ENCODE measurements at places on chromosomes 7 and 10. TPM values are rescaled to one million over a fixed set of nuclear protein-coding genes. Genes with fewer than 3 reads are reported as not detected.

VWA2 gene
- not detected for total RNA-seq

DGKI gene
- 2.8 TPM for total RNA-seq

THAP5 gene
- total RNA-seq: 33.8 TPM

RBP3 gene
- total RNA-seq: not detected

SPAG6 gene
- total RNA-seq: 0.62 TPM

KCNH2 gene
- total RNA-seq: 0.41 TPM

EPO gene
- 0.14 TPM for total RNA-seq

GNGT1 gene
- not detected for total RNA-seq

MYL7 gene
- total RNA-seq: not detected

AASS gene
- total RNA-seq: 2.2 TPM

FAM25G gene
- not detected for total RNA-seq

GRCh38 chr7:156147104-156147503 is 334.8 kb upstream of the SHH start:
- DNase-seq: no peak

DNA sequence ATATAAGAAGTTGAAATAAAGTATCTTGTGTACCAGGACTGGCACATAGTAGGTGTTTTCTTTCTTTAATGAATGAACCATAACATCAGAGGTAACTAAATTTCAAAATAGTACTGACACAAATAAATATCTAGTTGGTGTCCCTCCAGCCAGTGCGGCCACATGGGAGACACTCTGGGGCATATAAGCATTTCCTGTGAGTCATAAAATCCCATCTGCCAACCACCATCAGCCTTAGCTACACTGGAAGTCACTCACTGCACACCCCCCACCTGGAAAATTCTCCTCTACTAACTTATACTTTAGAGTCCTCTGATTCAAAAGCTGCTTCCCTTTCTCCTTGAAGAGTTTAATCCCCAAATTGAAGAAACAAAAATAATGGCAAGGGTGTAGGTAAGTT is 32.5 kb downstream of the DYDC1 start:
- no peak for DNase-seq

- DNase-seq: no peak
Observed at GRCh38 chr7:44805950-44806349, 9.5 kb downstream of the PPIA start.

GRCh38 chr10:27659786-27660185 is 85.8 kb downstream of the MKX start:
- no peak for DNase-seq

GRCh38 chr7:94403546-94403945 is 8.9 kb downstream of the COL1A2 start:
- no peak for DNase-seq

- DNase-seq: no peak
Observed at GRCh38 chr10:103498936-103499638, 5.6 kb downstream of the NEURL1 start.

DNA sequence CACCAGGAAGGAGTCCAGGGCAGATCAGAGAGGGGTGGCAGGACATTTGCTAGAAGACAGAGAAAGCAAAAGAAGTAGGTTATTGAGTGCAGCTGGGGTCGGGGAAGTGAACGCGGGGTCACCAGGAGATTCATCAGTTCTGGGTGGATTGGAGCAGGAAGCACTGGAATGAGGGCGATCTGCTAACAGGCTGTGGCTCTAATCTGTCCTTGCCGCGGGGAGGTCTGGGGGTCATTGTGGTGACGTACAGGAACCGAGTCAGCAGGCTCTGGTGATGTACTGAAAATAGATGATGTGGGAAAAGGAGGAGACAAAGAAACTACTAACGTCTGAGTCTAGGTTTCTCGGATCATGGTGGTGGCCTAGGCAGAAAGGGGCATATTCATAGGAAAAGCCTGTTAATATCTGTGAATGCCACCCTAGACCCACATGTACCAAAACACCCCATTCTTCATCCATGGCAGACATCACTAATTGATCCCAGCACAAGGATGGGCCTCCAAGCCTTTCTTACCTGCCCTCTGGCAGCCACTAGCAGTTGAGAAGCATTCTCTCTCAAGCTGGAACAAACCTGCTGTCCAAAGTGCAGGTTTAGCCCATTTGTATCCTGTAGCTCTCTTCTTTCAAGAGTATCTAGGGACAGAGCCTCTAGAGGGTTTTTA is 134.5 kb downstream of the C10orf105 start:
- DNase-seq: no peak

GRCh38 chr7:45389073-45389872 is 184.9 kb upstream of the ADCY1 start:
- DNase-seq: no peak

DNA sequence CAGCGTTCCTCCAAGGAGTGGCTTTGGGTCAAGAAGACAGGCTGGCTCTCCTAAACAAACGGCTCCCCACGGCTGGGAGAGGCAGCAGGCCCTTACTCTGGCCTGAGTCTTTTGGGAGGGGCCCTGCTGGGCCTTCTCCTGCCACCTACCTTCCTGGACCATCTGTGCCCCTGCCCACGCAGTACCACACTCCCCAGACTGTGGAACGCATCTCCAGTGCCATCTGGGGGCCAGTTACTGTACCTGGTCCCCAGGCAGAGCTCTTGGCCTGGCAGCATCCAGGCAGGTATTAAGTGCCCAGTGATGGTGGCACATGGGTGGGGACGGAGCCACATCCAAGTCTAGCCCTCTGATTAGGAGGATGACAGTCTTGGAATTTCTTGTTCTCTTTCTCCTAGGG is 14.4 kb downstream of the ALKBH4 start:
- no peak for DNase-seq

- DNase-seq: no peak
Observed at GRCh38 chr10:29403208-29403607, 114.3 kb downstream of the LYZL1 start.

DNA sequence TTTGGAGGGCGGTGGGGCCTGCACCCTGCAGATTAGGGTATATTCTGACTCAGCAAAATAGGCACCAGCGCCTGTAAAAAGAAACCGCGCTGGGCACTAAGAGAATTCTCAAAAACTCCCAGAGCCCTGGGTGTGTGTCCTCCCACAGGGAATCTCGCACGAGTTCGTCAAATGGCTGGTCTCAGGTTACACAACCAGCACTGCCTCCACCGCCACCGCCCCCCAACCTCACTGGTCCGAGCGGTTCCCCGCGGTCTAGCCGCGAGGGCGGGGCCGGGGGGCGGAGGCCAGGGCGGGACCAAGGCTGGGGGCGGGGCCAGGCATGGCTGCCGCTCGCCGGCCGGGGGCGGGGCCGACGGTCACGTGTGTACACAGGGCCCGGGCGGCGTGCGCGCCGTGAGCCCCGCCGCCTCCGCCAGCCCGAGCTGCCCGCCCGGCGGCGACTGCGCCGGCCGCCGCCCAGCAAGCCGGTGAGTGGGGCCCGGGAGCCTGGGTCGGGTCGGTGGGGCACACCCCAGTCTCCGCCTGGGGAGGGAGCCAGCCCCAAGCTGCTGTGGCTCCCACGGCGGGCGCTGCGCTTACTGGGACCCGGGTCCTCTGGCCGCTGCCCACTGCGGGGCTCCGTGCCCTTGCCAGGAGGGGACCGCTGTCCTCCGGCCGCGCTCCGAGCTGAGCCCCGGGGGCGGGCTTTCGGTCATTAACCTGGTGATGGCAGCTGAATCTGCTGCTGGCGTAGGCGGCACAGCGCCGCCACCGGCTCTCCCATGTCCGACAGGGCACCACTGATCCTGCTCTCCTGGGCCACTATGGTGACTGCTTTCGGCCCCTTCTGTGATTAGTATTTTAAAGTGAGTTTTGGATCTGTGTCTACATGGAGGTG is at the start of gene GPR146:
Gene GPR146, plus strand, starts transcription at position 358 of the 880 bp plus-strand sequence. CDS start 12,970 bp downstream, outside the sequence.
- DNase-seq: peak; percentile 86

DNA sequence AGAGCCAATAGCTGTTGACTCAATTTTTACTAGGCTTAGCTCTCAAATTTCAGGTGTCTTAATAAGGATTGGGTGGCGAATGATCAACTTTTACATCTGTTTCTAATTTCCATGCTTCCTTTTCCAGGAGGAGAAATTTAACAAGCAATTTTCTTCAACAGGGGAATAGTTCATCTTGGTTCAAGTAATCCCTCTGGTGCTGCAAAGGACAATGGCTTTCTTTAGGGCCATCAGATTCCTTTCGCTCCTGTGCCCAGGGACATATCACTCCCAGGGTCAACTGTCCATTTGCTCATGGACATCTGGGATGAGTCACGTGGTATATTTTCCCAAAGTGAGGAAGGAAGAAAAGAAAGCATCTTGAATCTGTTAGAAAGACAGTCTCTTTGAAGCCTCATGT is 313.3 kb downstream of the FRMD4A start:
- no peak for DNase-seq

DNA sequence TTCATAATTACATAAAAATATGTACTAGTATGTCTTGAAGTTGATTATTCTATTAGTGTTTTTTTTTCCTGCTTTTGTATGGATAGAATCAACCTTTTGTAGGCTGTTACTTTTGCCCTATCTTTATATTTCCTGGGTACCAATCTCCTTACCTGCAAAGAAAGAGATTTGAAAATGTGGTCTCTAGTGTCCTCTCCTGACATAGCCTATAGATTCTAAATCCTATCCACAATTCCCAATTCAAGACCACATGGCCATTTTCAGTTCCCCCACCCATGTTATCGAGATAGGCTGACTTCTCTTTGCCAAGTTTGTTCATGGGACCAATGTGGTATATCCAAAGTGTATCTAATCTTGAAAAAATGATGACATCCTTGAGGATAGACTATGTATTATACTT is 269.4 kb upstream of the SEMA3D start:
- DNase-seq: no peak

DNA sequence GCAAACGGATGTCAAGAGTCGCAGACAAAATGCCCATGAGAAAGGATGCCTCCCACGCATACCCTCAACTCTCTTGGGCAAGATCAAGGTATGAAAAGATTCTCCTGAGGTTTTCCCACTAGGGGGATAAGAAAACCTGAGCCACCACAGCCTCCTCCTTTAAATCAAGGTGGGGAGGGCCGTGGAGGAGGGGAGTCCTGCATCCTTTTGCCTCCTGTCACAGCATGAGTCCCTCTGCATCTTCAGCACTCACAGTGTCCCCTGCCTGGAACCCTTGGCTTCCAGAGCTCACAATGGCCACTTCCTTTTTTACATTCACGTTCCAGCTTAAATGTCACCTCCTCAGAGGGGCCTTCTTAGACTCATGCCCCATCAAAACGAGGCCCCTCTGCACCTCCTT is 207.6 kb downstream of the GLI3 start:
- DNase-seq: no peak

DNA sequence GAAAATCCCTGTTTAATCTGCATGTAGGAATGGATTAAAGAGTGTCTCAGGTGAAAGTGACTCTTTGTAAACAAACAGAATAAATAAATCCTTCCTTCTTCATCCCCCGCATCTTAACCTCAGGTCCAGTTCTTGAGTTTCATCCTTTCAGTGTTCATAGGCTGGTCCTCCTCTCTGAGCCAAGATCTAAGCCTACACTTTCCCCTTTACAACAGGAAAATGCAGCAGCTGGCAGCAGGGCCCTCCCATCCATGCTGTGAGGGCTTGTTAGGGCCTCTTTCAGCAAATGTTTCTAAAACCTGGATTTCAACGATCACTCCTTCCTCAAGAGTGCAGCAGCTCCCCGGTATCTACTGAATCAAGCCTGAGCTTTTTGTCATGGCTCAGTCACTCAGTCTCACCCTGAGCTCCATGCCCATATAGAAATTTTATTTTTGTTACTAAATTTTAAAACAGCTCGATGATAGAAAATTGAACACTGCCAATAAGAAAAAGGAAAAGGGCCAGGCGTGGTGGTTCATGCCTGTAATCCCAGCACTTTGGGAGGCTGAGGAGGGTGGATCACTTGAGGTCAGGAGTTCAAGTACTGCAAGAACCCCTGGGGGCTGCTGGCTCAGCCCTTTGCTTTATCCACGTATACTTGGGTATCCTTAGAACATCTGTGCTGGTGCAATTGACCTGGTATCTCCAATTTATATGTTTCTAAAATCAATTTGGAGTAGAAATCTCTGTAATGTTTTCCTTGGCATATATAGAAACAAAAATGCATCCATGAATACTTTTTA is 15.6 kb downstream of the BLNK start:
- DNase-seq: no peak

DNA sequence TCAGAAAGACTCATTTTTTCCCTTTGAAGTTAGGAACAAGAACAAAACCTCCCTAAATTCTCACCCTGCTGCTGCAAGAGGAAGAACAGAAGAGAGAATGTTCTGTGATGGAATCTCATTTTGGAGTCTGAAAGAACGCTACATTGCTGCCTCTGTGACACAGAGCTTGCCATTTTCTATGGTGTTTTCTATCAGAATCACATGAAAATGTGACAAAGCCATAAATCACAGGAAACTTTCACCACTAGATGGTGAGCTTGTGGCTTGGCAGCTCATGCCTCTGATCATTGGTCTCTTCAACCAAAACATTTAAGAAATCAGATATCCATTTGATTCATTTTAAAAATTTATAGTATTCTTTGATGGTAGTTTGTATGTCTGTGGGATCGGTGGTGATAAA is 82.9 kb downstream of the CADPS2 start:
- no peak for DNase-seq

All from activated T-helper 2 cell treated with anti-CD3 and anti-CD28 coated beads, Interferon-gamma antibody, Interleukin-2, Interleukin-4, amounts not matched to agents 10 μg/mL and 5 μg/mL and 100 μg/mL, durations not matched to agents 14 hours and 24 hours and 36 hours (primary cell).